ENCODE measurements at places on chromosomes 13 and 19.

DNA sequence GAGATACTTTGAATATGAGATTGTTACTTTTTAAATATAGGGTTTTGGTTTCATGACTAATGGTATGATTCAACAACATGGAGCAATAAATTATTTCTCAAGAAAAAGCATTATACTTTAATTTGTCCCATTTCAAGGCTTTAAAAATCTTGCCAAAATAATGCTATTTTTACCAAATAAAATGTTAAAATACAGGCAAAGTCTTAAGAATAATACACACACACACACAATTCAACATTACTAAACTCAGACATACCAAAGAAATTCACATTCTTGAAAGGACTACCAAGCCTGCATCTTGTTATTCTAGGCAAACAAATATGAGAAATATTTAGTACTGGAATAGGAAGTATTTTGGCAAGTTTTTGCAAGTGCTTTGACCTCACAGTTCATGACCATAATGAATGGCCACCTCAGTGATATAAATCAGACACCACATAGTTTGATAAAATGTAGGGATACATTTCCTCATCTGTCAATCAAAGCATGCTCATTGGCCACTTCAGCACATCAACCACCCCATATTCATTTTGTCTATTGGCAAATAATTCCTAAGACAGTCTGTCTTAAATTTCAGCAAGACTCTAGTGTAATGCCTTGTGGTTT, 107.2 kb downstream of the NALCN start:
- DNase-seq, result no peak

DNA sequence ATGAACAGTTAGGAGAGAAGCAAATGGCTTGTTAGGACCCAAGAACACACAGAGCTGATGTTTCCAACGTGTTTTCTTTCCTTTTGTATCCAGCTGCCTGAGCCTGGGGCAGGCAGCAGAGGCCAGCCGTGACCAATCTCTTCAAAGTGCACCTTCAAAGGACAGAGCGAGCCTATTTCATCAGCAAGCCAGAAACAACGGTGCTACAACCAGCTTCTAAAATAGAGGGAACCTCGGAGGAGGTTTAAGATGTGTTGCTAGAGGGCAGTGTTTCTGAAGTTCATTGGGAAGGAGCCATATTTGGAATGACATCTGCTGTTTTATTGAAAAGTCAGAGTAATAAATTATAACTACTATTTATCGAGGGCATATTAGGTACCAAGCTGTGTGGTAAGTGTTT, 56.2 kb upstream of the RFC3 start:
- no peak for DNase-seq

- DNase-seq, result no peak
Observed at GRCh38 chr13:113653264-113654174, 4.5 kb downstream of the ATP4B start.

DNA sequence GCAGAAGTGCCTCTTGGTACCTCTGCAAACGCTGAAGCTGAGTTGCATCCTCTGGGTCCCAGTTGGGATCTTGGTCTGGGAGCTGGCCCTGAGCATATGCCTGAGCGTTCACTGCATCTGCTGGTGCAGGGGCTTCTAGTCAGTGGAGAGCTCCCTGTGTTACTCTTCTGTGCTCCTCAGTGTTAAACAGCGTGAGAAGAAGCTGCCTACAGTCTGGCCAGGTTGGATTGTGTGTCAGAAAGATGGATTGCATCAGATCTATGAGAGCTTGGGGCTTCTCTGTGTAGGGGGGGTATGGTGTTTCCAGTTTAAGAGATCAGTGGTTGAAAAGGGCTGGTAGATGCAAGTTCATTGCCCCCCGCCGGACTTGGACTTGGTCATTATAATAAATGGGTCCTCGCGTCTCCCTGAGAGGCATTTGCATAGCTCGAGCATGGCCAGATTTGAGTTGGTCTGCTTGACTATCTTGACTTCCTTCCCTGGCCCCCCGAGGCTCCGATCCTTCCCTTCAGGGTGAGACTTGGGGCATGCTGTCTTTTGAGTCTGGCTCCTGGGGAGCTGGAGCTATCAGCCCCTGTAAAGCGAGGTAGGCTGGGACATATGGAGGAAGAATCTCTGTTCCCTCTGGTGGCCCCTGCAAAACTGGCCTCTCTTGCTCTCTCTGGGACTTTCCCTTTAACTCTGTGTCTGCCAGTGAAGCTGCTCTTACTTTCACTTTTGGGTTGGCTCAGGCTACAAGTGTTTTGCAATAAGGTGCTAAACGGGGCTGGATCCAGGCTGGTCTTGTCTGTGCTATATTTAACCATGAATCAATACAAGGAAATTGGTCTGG, 52.9 kb downstream of the OR10H4 start:
- peak; percentile 39 for DNase-seq

DNA sequence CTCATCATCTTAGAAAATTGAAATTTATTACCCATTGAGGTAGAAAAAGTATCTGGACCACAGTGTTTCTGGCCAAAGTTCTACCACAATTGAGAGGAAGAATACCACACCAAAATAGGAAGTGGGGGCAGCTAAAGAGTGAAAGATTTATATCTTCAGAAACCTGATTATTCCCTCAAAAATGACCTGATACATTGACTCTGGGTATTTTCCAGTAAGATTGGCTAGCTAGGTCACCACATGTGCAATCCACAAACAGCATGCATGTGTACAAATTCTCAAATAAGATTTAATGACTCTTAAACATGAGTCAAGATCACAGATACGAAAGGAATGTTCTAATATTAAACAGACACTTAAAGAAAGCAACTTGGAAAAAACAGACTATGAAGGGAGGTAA, 1516.2 kb upstream of the PCDH20 start:
- no peak for DNase-seq

DNA sequence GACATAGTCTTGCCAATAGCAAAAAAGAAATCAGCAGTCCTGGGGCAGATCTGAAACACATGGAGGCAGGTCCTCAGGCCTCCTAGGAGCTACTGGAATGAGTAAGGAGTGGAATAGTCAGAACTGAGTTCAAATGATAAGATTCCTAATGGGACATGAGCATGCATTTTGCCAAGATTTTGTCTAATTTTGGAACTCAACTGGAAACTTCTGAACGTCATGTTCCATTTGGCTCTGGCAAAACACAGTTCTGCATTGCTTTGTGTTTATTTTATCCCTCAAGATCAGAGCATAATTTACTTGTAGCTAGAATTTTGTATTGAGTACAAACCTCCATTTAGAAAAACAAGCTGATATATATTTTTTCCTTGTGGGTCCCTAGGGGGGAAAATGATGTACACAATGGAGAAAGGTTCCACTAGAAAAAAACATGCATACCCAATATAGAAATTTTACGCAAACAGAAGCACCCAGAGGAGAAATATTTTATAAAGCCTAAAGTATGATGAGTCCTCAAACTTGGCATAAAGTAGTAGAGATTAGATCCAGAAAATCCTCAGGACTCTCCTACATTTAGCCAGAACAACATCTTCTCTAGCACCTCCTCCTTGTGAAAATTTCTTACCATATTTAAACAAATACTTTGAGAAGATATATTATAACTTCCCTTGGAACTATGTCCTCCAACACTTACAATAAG, 149.0 kb upstream of the SERP2 start:
- no peak for DNase-seq

GRCh38 chr13:33575378-33575777, 242.6 kb upstream of the RFC3 start:
- no peak for DNase-seq

DNA sequence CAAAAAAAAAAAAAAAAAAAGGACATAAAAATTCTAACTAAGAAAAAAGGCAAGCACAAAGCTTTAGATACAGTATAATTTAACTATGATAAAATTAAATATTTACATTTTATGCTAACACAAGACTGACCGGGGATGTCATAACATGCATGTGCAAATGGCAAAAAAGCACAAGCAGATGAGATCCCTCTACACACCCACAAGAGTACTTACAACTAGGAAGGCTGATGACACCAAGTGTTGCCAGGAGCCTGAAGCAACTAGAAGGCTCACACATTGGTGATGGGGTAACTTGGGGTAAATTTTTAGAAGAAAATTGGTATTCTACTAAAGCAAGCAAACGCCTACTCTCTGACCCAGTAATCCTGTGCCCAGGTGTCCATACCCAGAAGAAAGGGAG, 6.7 kb downstream of the PCID2 start:
- no peak for DNase-seq

DNA sequence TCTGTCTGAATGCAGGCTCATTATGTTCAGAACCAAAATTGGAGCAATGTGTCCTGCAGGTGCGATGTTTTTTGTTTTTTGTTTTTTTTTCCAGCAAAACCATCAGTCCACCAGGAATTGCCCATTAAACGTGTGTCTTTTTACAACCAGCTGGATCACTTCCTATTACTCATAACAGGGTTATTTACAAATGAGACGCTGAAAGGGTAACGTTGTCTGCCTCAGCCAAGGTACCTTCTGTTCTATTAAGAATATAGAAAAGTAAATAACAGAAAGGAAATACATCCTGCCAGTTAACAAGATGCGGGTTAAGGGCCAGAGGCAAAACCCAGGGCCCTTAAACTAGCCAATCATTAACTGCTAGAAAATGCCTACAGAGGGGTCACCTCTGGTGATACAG, 590.4 kb downstream of the TBC1D4 start:
- DNase-seq, result no peak

DNA sequence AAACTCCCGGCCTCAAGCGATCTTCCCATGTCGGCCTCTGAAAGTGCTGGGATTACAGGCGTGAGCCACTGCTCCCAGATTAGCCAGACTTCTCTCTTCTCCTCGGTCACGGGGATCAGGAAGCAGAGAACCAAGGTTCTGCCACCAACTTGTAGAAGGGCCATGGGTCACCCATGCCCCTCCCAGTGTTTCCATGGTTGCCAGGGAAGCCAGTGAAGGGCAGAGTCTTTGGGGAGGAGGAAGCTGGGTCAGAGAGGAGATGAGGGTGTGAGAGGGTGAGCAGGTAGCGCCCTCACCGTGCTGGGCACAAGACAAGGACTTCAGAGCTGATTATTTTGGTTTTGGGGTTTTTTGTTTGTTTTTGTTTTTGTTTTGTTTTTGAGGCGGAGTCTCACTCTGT, 77.1 kb downstream of the GNG7 start:
- no peak for DNase-seq

- no peak for DNase-seq
Observed at GRCh38 chr13:94205896-94206295, 273.6 kb downstream of the DCT start.

- no peak for DNase-seq
Observed at GRCh38 chr13:102548811-102549210, 48.0 kb upstream of the TPP2 start.

DNA sequence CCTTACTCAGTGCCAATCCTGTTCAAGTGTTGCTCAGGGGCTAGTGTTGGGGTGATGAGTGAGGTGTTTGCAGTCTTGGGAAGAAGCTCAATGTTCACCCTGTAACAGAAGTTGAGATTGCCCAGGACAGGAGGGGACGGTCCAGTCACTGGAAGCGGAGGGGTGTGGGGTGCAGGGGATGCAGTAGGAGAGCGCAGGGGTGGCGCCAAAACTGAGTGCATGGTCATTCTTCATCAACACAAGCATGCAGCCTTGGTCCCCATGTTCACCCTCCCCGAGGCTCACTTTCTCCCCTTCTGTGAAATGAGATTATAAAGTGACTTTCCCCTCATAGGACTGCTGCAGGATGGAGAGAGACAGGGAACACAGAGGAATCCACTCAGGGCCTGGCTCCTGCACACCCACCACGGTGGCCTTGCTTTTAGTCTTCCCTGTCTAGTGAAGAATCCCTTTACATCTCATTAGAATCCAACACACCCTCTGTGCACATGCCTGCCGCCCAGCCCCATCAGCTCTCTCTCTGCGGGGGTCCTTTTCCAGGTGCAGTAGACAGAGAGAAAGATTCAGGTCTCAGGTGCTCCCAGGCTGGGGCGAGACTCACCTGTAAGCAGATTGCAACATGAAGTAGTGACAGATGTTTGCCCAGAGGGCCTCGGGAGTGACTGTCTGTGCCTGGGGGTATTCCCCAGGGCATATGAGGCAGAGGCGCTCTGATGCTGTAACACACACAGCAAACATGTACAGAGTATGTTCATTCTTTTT, 93.2 kb downstream of the TSHZ3 start:
- DNase-seq, result no peak

- no peak for DNase-seq
Observed at GRCh38 chr19:23913931-23914330, 755 bp upstream of the ZNF726 start.

- no peak for DNase-seq
Observed at GRCh38 chr13:99854366-99854765, 117.2 kb downstream of the ZIC5 start.

- DNase-seq, result no peak
Observed at GRCh38 chr19:46620716-46621115, 4.2 kb downstream of the PTGIR start.

- DNase-seq, result no peak
Observed at GRCh38 chr13:35716729-35717128, 240.2 kb upstream of the MAB21L1 start.

GRCh38 chr19:7982651-7983099, 22.8 kb downstream of the ELAVL1 start:
- DNase-seq, result no peak

- DNase-seq, result no peak
Observed at GRCh38 chr13:32829676-32830335, 186.4 kb upstream of the KL start.

DNA sequence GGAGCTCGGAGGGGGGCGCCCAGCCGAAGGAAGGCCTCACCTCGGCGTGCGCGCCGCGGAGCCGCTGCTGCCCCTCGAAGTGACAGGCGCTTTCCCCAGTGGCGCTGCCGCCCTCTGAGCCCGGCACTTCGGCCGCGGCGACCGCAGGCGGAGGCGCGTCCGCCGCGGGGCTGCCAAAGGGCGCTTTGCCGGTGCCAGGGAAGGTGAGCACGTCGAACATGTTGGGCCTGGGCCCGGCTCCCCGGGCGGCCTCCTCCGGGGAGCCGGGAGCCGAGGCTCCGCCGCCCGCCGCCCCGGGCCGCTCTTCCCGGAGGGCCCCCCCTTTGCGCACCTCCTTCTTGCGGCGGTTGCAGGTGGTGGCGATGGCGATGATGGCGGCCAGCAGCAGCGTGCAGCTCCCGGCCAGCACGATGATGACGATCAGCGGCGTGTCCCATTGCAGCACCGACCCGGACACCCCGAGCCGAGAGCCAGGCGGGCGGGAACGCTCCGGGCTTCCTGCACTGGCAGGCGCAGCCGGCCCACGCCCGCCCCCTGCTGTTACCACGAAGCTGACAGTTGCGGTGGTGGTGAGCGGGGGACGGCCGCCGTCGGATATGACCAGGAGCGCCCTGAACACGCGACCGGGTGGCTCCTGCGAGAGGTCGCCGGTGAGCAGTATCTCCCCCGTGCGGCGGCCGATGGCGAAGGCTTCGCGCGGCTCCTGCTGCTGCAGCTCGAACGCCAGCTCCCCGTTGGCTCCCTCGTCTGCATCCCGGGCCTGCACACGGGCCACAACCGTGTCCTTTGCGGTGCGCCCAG, 2.5 kb downstream of the PCDH8 start:
- DNase-seq, result peak; percentile 35
